ENCODE measurements at places on chromosomes 7 and 10.

- DNase-seq: no peak
These were observed 25.5 kb downstream of the RNLS start for GRCh38 chr10:88557658-88558057.

DNA sequence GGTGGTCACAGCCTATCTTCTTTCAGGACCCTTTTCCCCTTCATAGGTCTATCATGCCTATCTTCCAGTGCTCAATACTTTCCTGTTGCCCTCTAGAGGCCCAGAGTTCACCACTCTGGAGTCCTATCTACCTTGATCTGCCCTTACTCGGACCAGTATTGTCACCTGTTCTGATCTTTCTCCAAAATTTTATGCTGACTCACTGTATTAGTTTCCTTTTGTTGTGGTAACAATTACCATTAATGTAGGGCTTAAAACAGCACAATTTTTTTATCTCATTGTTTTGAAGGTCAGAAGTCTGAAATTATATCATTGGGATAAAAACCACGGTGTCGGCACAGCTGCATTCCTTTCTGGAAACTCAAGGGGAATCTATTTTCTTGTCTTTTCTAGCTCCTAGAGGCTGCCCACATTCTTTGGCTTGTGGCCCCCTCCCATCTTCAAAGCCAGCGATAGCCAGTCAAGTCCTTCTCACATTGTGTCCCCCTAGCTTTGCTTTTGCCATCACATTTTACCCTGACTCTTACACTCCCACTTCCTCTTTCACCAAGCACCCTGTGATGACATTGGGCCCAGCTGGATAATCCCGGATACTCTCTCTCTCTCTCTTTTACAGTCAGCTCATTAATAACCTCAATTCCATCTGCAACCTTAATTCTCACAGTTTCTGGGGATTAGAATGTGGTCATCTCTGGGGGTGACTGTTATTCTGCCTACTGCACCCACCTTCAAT is 54.6 kb downstream of the TFAM start:
- DNase-seq: no peak

- DNase-seq: no peak
These were observed 631.7 kb downstream of the KCNMA1 start for GRCh38 chr10:77005871-77006270.

DNA sequence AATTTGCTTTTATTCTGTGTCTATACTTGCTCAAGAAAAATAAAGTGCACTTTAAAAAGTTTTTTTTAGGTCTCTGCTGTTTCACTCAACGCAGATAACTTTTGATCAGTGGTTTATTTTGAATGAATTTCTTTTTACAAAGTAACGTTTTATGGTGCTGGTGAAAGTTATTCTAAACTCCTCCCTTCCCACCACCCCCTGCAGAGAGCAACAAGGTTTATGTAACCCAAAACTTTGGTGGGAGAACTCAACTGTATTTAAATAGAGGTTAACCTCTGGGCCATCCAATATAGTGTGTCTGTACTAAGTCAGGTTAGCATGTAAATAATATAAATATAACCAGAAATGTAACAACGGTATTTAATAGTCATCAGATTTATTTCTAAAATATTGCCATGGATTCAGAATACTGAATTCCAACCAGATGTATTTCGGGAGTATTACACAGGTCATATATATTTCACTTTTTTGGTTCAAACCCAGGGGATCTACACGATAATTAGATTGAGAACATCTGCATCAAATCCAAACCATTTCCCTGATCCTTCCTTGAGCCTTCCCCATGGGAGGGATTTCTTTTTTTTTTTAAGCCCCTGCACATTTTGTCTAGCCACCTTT is 3.9 kb upstream of the CUX1 start:
- no peak for DNase-seq

- no peak for DNase-seq
These were observed 18.2 kb downstream of the TMEM176B start for GRCh38 chr7:150781961-150782360.

- no peak for DNase-seq
These were observed 130.4 kb downstream of the MTERF1 start for GRCh38 chr7:91750091-91750490.

GRCh38 chr7:38685851-38686250 is 54.7 kb upstream of the AMPH start:
- no peak for DNase-seq

GRCh38 chr10:15852111-15852557 is 8.2 kb downstream of the MINDY3 start:
- no peak for DNase-seq

DNA sequence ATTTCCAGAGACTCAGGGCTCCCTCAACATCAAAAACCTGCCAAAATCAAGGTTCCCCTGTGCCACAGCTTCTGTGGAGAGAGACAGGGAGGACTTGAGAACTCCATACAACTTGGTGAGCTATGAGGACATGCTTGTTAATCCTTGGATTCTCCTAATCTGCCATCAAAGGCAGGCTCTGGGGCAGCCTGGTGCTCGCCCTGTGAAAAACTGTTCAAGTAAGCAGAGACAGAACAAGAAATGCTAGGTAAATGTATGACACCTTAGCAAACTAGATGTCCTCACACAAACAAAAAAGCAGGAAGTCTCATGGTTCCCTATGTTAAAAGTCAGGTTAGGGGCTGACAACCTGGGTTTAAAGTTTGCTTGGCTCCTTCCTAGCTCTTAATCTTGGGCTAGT is 73.6 kb downstream of the ANK3 start:
- no peak for DNase-seq

- no peak for DNase-seq
These were observed 6.0 kb upstream of the CUEDC2 start for GRCh38 chr10:102438374-102438773.

DNA sequence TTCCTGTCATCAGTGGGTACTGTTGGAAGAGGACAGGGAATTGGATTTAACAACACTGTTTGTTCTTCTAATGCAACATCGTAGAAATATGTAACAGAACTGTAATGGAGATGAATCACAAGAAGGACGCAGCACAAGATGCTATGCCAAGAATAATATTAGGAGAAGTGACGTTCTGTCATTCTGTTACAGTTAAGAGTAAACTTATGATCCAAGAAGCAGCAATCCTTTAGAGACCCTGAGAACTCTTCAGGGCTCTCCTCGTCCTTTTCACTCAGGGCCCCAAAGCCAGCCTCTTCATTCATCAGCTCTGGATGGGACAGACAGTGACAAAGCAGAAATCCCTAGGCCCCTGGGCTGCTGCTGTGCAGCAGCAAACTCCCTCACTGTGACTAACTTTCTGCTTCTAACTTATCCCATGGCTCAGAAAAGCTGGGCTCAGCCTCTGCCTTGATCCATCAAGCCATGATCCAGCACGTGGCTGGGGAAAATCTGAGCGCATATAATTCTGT is 8.7 kb upstream of the IL6 start:
- no peak for DNase-seq

- DNase-seq: peak; percentile 36
These were observed 41.4 kb upstream of the ANLN start for GRCh38 chr7:36348256-36348655.

- no peak for DNase-seq
These were observed 302.8 kb downstream of the ADRA2A start for GRCh38 chr10:111379534-111380187.

DNA sequence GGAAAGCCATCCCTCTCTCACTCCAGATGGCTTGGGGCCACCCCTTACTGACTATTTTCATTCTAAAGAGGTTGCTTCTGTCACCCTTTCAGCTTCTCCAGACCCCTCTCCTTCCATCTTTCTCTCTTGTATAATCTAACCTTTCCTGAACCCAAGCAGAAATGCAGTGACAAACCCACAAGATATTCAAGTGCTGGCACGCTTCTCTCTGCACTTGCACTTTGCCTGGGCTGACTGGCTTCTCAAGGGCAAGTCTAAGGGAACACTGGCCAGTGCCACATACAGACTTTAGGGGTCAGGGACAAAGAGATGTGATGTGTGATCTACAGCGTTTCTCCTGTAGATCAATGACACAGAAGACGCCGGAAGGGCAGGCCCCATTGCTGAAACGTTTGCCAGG is 150.4 kb upstream of the LANCL2 start:
- no peak for DNase-seq

- DNase-seq: no peak
These were observed 19.6 kb upstream of the SMNDC1 start for GRCh38 chr10:110324201-110324804.

GRCh38 chr7:159048656-159049055 is 96.0 kb downstream of the VIPR2 start:
- no peak for DNase-seq

- DNase-seq: no peak
These were observed 92.0 kb upstream of the FAM180A start for GRCh38 chr7:135840591-135840990.

DNA sequence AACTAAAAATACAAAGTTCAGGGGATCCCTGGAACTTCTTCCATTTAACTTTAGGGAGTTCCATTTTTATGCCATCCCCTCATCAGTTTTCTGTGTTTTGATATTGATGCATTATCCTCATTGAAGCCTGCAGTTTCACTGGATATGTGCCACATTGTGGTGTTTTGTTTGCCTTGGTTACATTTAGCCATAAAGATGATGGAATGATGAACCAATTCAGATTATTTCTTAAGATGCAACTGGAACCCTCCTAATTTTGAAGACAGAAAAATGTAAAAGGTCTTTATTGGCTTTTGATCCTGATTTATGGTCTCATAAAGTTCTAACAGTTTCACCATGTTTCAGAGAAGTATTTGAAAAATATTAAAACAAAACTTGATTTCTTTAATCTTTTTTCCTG is 314.2 kb upstream of the KLF6 start:
- DNase-seq: no peak

- DNase-seq: no peak
These were observed 29.8 kb upstream of the FIGNL1 start for GRCh38 chr7:50479743-50480517.

- DNase-seq: no peak
These were observed 980.1 kb downstream of the KCNMA1 start for GRCh38 chr10:76657337-76658012.

DNA sequence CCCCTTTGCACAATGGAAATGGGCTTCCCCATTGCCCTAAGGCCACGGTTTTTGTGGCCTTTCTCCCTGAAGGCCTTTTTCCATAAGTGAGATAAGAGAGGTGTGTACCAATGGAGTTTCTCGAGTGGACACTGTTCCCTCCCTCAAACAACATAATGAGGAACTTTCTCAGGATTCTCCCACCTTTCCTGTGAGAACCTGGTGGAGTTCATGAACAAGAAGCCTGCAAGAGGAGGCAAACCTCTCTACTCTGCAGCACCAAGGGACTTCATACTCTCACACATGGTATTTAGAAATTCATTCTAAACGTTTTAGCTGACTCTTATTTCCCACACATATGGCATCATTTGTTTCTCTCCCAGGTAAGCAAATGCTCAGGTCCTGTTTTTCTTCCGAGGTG is 7.3 kb upstream of the RBM33 start:
- DNase-seq: no peak

GRCh38 chr10:34469446-34469845 is 345.6 kb downstream of the PARD3 start:
- DNase-seq: no peak

DNA sequence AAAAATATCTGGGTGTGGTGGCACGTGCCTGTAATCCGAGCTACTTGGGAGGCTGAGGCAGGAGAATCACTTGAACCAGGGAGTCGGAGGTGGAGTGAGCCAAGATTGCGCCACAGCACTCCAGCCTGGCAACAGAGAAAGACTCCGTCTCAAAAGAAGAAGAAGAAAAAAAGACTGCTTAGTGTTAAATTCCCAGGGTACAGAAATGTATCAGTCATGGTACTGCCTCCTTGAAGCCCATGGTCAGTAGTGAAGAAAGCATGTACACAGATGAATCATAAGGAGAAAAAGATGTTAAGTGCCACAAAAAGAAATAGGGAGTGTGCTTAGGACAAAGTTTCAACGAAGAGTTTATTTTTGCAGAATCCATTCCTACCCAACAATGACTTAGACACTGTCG is 62.5 kb upstream of the KMT2E start:
- no peak for DNase-seq

GRCh38 chr10:81479316-81479715 is 395.7 kb upstream of the NRG3 start:
- no peak for DNase-seq

DNA sequence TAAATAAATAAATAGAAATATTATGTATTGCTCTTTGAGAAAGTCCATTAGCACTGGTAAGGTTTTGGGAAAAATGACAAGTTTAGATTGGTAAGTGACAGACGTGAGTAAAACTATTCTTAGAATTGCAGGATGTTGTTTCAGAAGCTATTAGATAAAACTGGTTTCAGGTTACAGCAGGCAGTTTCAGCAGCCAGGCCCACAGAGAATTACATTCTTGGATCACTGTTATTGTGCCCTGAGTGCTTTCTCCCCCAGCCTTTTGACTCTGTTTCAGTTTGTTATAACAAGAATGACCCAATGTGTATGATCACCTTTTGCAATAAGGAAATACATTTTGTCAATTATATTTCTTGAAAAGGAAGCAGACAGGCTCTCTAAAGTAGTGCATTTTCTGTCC is 86.5 kb downstream of the DKK1 start:
- DNase-seq: no peak

DNA sequence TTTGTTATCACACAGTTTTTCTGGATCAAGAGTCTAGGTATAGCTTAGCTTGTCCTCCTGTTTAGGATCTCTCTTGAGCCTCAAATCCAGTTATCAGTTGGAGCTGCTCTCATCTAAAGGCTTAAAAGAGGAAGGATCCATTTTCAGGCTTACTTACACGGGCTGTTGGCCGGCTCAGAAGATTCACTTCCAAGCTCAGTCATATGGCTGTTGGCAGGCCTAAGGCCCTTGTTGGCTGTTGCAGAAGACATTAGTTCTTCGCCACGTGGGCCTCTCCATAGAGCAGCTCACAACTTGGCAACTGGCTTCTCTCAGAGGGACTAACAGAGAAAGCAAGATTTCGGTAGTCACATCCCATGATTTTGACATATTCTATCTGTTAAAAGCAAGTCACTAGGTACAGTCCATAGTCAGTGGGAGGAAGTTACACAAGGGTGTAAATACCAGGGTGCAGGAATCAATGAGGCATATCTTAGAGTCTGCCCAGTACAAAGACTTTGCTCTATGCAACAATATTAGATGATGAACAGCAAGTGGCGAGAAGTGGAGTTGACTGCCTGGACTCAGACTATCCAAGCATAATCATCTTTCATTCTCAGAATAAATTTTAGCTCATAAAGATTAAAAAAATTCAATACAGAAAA is 280.1 kb upstream of the MBL2 start:
- DNase-seq: no peak

- no peak for DNase-seq
These were observed 31.4 kb upstream of the PDCD4 start for GRCh38 chr10:110840225-110840922.

GRCh38 chr7:136869991-136870865 is 1.8 kb downstream of the CHRM2 start:
- DNase-seq: no peak

- no peak for DNase-seq
These were observed 288.0 kb downstream of the FGFR2 start for GRCh38 chr10:121310151-121310711.

DNA sequence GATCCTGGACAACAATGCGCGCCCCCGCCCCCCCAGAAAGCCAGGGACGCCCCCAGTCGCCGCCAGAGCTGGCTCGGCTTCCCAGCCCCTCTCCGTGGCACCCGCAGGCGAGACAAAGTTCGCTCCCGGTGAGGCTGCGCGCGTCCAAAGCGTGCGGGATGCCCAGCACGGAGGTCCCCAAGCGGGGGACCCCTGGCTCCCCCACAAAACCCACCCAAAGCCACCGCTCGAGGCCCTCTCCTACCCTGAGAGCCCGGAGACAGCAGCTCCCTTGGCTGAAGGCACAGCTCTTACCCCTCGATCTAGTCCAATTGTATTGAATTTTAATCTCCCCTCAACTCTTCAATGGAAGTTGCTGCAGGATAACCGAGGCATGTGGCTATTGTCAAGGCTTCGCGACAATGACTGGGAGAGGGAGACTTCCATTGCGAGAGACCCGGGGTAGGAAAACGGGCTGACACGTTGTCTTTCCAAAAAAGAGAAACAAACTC is 305.3 kb downstream of the PRPF18 start:
- no peak for DNase-seq
